ENCODE measurements at places on chromosomes 7 and 10.
A peak's percentile ranks its signal among the peaks of the same experiment; 100 is the strongest.

DNA sequence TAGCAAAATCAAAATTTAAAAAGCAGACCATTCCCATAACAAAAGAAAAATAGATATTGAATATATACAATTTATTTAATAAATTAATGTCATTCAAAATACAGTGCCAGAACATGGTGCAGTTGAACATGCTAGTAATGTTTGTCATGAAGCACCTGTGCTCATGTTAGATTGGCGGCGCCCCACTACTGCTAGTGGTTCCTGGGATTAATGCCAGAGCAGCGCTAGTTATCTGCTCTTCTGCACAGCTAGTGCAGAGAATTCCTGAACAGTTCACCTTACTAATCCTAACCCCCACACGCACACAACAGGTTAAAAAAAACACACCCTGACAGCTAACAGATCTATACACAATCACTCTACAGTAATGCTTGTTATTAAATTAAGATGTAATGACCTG, 23.4 kb downstream of the KBTBD2 start:
- no peak for DNase-seq

DNA sequence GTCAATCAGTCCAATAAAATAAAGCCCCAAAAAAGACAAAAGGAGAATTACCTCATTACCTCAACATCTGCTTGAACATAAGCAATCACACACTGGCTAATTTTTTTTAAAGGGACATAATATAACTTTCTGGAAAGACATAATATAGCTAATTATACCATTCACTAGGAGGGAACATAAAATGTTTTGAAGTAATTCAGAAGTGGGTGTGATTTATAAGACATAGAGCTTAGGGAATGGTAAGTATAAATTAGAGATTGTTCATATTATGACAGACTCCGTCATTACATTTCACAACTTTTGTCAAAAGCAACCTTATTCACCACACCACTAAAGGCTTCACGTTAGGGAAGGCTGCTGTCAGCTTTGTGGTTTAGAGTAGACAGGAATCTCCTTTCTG, 3.8 kb downstream of the SHTN1 start:
- DNase-seq, result no peak

DNA sequence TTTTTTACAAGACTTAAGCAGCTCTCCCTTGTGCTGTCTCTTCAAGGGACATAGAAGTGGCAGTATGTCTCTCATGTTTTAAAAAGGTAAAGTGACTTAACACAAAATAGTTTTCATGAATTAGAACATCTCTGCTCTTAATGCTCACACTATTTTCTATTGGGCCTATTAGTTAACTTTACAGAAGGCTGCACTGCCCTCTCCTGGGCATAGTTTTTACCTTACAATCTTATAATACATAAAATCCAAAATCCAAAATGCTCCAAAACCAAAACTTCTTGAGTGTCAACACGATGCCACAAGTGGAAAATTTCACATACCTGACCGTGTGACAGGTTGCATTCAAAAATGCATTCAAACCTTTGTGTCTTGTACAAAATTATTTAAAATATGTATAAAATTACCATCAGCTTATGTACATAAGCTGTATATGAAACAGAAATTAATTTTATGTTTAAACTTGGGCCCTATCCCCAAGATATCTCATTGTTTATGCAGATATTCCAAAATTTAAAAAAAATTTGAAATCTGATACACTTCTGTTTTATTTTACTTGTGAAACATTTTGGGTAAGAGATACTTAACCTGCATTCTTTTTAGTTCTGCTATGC, 25.8 kb downstream of the TES start:
- peak; percentile 7 for DNase-seq

- DNase-seq, result no peak
Observed at GRCh38 chr7:7352845-7353244, 170.5 kb downstream of the C1GALT1 start.

DNA sequence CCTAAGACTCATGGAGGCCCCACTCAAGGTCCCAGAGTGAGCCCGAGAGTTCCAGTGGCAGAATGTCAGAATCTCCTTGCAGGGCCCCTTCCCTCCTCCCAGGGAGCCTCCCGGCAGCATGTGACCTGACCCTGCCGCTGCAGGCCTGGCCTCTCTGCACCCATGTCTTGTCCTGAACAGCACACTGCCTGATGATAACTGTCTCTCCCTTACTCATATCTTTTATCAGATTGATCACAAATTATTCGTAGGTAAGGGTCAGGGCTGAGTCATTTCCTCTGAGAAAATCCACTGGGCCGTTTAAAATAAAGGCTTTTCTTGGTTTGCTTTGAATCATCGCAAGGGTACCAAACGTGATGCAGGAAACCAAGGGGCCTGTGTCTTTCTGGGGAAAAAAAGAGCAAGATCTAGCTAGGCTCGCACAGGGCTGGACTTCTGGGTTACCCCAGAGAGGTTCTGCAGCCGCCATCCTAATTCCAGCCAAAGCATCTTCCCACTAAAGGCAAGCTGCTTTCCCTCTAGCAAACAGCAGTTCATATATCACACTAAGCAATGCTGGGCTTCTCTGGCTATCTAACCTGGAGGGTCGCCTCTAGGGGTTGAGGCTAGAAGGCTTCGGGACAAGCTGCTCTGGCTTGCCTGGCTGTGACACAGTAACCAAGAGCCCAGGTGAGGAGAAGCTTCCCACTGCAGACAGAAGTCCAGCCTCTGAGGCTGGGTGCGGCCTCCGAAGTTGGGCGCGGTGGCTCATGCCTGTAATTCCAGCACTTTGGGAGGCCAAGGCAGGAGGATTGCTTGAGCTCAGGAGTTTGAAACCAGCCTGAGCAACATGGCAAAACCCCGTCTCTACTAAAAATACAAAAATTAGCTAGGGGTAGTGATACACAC, 104.9 kb downstream of the SPDYE5 start:
- DNase-seq, result no peak

GRCh38 chr7:114081606-114082425, 163.0 kb upstream of the PPP1R3A start:
- DNase-seq, result no peak

GRCh38 chr10:14588084-14588937, 186.4 kb downstream of the FAM107B start:
- no peak for DNase-seq

DNA sequence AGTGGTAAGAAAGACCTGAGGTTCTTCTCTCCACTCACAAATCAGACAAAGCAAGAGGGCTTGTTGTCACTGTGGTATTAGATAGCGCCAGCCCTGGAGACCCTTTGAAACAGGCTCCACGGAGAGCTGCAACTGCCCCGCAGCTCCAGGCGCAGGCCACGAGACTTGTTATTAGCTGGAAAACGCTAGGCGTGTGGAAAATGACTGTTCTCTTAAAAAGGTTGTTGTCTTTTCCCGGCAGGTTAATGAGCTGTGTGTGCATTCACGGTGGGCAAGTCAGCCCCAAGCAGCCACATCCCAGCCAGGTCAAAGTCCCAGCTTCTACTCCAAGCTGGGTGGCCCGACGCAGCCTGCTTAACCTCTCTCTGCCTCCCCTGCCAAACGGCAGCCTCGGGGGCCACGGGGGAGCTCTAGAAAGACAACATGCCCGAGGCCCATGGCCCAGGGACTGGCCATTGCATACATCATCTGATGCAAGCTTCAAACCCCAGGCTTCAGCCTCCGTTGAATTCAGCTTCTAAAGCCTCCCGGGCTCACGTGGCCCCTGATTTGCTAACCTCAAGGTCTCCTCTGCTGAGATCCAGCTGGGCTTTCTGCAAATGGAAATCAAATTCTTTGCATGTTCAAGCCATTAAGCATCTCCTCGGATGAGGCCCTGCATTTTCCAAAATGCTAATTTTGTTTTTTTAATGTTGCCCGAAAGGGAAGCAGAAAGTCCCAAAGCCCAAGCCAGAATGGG, 61.3 kb upstream of the DNAAF5 start:
- DNase-seq, result no peak

DNA sequence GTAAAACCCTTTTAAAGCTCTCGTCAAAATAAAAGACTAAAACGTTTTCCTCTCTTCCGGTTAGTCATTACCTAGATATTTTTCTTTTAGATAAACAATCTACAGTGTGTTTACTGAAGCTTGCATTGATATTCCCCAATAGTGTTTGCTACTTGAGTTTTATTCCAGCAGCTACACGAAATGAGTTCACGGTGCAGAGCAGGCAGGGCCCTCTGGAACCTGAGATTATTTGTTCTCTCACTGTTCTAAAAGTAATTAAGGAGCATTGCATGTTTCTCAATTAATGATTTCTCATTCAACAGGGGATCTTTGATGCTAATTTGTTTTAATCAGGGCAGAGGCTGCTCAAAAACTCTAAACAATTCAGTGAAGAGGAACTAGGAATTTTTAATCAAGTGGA, 319.7 kb downstream of the GFRA1 start:
- DNase-seq, result no peak

DNA sequence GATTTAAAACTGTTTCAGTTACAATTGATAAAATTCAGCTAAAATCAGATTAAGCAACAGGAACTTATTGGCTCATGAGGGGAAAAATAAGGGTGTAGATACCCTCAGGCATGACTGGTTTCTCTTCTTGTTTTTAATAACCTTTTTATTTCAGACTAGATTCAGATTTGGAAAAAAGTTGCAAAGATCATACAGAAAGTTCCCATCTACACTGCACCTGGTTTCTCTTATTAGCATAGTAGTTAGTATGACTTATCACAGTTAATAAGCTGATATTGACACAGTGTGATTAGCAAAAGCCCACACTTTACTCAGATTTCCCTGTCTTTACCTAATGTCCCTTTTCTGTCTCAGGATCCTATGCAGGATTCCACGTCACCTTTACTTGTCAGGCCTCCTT, 53.3 kb downstream of the HTR5A start:
- DNase-seq, result no peak

- DNase-seq, result no peak
Observed at GRCh38 chr7:47295606-47296005, 286.3 kb downstream of the TNS3 start.

- DNase-seq, result no peak
Observed at GRCh38 chr7:1053816-1054370, 9.5 kb downstream of the GPR146 start.

- no peak for DNase-seq
Observed at GRCh38 chr7:7569081-7569527, 2.4 kb downstream of the MIOS start.

GRCh38 chr7:127392182-127392565, 334 bp downstream of the ZNF800 start:
- peak; percentile 57 for DNase-seq

DNA sequence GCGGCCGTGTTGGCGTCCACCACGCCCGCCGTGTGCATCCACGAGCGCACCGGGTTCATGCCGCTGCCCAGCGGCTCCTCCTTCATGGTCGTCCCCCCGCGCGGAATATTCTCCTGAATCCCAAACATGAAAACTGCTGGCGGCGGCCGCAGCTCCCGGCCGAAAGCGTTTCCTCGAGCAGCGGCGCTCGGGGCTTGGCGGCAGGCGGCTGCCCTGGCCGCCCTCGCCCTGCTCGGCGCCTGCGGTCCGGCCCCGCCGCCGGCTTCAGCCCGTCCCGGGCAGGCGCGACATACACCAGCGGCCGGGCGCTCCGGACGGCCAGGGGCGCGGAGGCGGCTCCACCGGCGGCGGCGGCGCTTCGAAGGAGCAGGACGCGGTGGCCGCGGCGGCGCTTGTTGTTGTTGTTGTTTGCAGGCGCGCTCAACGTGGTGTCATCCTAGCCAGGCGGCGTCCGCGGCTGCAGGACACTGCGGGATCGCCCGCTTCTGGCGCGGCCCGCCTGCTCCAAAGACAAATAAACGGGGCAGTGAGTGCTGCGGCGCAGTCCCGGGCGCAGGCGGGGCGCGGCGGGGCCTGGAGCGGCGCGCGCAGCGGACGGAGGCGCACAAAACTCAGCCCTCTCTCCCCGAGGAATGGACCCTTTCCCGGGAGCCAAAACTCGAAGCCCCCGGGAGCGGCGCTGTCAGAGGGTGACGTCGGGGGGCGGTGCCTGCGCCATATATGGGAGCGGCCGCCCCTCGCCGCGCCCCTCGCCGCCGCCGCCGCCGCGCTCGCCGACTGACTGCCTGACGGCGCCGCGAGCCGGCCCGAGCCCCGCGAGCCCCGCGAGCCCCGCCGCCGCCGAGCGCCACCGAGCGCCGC, at the start of gene EBF3:
TSS of gene EBF3 (minus strand) at position 634 of the 861 bp plus-strand sequence. CDS start at position 128, 506 bp downstream.
- no peak for DNase-seq

DNA sequence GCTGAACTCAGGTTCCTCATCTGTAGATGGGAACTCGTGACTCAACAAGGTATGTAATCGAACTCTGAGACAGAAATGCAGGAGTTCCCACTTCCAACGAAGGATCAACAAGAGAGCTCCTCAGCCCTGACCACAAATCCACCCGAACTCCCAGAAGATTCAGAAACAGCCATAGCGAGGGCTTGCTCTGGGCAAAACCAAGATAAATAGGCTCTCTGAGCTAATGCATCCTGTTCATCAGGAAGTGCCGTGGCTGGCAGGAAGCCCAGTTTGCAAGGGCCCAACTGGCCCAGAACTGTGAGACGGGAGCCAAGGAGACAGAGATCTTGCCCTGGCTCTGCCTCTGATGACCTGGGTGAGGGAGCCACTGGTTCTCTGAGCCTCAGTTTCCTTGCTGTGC, 141.7 kb upstream of the PFKP start:
- no peak for DNase-seq

DNA sequence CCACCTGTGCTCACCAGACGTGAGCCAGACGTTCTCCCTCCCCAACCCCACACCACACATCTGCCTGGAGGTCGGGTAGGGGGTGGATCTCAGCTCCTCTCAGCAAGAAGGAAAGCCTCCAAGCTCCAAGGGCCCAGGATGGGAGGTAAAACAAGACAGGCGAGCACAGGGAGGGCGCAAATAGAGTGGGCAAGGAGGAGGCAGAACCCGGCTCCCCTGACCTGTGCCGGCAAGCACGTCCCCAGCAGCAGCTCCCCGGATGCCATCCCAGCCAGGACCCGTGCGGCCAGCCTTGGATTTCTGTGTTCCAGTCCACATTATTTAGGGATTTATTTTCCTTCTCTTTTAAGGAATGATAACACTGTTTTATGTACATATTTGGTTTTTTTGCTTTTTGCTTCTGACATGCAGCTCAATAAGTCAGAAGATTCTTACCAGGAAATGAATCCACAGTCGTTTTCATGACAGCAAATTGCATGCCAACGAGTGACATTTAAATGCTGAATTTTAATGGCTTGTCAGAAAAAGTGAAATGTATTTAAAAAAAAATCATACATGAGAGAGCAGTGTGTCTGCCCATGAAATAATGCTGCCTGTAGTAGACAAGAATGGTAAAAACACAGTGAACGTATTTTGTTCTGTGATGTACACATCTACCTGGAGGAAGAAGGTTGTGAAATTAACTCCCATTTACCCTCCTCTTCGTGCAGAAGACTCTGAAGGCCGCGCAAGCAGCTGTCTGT, 276.5 kb downstream of the PTPRN2 start:
- DNase-seq, result no peak

GRCh38 chr10:82294874-82295378, 419.9 kb downstream of the NRG3 start:
- no peak for DNase-seq

GRCh38 chr7:90602303-90602702, 6.2 kb downstream of the CDK14 start:
- DNase-seq, result no peak

- no peak for DNase-seq
Observed at GRCh38 chr10:59575269-59575668, 134.4 kb downstream of the SLC16A9 start.

DNA sequence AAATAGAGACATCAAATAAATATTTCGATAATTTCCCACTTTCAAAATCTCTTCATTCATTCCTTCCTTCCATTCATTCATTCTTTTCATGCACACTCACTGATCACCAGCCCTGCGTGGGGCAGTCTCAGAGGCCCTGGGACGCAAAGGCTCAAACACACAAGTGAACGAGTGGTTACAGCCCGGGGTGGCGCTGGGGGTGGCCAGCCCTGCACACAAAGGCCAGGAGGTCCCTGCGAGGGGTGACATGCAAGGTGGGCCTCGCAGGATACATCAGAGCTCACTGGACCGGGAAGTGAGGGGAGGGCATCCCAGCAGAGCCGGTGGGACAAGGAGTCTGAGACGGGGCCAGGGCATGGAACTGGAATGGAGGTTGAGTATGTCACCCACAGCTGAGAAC, 29.9 kb upstream of the TTYH3 start:
- DNase-seq, result no peak
